ENCODE measurements at places on chromosomes 1 and 21. TPM values are rescaled to one million over a fixed set of nuclear protein-coding genes. Genes with fewer than 3 reads are reported as not detected.

GRCh38 chr1:204447736-204448135, 36.1 kb upstream of the PPP1R15B start:
- H3K27me3 ChIP-seq, result no peaks in the 10 kb centered on the region
- no peak overlapping the region for H3K27ac ChIP-seq
- no peak overlapping the region for H3K4me3 ChIP-seq
- no peaks in the 10 kb centered on the region for H3K4me1 ChIP-seq

- no peaks in the 10 kb centered on the region for H3K4me1 ChIP-seq
- H3K4me3 ChIP-seq, result no peak overlapping the region
- peak; percentile 29 for DNase-seq
Observed at GRCh38 chr1:147723691-147724323, 36.6 kb downstream of the GJA5 start.

DNA sequence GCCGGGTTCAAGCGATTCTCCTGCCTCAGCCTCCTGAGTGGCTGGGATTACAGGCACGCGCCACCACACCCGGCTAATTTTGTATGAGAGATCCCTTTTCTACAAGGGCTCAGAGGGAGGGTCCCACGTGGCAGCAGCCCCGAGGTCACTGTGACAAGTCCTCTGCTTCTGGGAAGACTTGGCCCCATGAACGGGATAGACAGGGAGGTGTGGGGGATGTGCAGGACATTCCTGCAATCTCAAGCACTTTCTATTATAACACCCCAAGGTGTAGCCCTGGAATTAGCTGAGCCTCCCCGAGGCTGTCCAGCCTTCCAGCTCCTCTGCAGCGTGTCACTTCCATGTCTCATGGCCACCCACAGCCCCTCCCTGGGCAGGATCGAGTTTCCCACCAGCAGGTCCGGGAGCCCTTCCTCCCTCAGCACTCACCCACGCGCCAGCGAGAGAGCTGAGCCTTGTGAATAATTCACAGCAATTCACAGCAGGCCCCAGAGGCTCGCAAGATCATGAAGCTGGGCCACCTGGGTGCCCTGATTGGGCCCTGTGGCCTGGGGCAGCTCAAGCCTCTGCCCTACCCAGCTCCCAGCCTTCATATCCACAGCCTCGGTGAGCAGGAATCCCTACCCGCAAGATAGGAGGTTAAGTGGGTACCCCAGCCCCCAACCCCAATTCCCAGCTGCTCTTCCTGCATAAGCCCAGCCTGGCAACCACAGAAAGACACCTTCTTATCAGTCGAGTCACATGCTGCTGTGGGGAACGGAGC, 22.8 kb upstream of the RNU1-4 start:
- H3K4me1 ChIP-seq, result no peaks in the 10 kb centered on the region
- H3K4me3 ChIP-seq, result no peak overlapping the region
- no peak for DNase-seq
- H3K36me3 ChIP-seq, result no peaks in the 10 kb centered on the region

The KCNK2 gene
- 3.0 TPM for total RNA-seq

GRCh38 chr1:85289848-85290335, 13.5 kb upstream of the BCL10 start:
- no peaks in the 10 kb centered on the region for H3K27me3 ChIP-seq
- no peak overlapping the region for H3K4me3 ChIP-seq
- H3K4me1 ChIP-seq, result no peaks in the 10 kb centered on the region
- no peak overlapping the region for H3K27ac ChIP-seq

The IGSF9 gene
- not detected for total RNA-seq

- no peaks in the 10 kb centered on the region for H3K36me3 ChIP-seq
- DNase-seq, result no peak
- no peaks in the 10 kb centered on the region for H3K27me3 ChIP-seq
- H3K27ac ChIP-seq, result no peak overlapping the region
- no peak overlapping the region for H3K4me3 ChIP-seq
- no peaks in the 10 kb centered on the region for H3K4me1 ChIP-seq
Observed at GRCh38 chr1:152141971-152142584, 16.9 kb downstream of the RPTN start.

DNA sequence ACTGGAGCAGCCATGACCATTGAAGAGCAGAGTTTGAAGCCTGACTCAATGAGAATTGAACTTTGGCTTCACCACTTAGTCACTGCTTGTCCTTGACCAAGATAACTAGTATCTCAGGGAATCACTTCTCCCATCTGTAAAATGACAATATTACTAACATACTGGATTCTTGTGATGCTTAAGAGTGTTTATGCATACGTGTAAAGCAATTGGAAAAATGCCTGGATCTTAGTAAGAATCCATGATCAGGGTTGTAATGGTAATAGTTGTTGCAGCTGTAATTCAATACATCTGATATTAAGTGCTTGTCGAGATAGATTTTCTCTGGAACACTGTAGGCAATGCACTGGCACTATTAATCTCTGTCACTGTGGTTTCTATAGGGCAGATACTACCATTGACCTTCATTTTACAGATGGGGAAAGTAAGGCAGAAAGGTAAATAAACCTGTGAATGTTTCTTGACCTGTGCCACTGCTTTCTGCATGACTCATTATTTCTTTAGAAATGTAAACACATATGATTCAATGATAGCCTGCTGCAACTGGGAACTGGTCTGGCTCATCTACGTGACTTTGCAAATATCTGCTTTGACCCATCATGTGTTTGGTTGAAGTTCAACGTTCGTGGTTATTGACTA, 662.5 kb downstream of the PLA2G4A start:
- no peak for DNase-seq
- no peaks in the 10 kb centered on the region for H3K36me3 ChIP-seq
- no peak overlapping the region for H3K4me3 ChIP-seq
- H3K4me1 ChIP-seq, result no peaks in the 10 kb centered on the region

The TNFRSF18 gene
- total RNA-seq, result not detected

GRCh38 chr1:10045480-10046355, 13.0 kb downstream of the UBE4B start:
- H3K4me3 ChIP-seq, result no peak overlapping the region
- H3K27me3 ChIP-seq, result no peaks in the 10 kb centered on the region
- H3K36me3 ChIP-seq, result no peaks in the 10 kb centered on the region
- H3K4me1 ChIP-seq, result no peaks in the 10 kb centered on the region
- DNase-seq, result peak; percentile 62

- no peak overlapping the region for H3K27ac ChIP-seq
- no peaks in the 10 kb centered on the region for H3K36me3 ChIP-seq
- H3K4me3 ChIP-seq, result no peak overlapping the region
- H3K4me1 ChIP-seq, result no peaks in the 10 kb centered on the region
Observed at GRCh38 chr1:247409869-247410544, 6.0 kb upstream of the NLRP3 start.

- H3K27ac ChIP-seq, result no peak overlapping the region
- H3K27me3 ChIP-seq, result no peaks in the 10 kb centered on the region
- H3K4me3 ChIP-seq, result no peak overlapping the region
- H3K36me3 ChIP-seq, result no peaks in the 10 kb centered on the region
- H3K4me1 ChIP-seq, result no peaks in the 10 kb centered on the region
Observed at GRCh38 chr1:109642626-109643025, 13.3 kb upstream of the GSTM4 start.

- no peaks in the 10 kb centered on the region for H3K27me3 ChIP-seq
- H3K36me3 ChIP-seq, result no peaks in the 10 kb centered on the region
- no peak overlapping the region for H3K27ac ChIP-seq
- no peaks in the 10 kb centered on the region for H3K4me1 ChIP-seq
- DNase-seq, result no peak
Observed at GRCh38 chr1:27941671-27942540, 7.1 kb downstream of the SMPDL3B start.

The ELF3 gene
- 67.7 TPM for total RNA-seq

DNA sequence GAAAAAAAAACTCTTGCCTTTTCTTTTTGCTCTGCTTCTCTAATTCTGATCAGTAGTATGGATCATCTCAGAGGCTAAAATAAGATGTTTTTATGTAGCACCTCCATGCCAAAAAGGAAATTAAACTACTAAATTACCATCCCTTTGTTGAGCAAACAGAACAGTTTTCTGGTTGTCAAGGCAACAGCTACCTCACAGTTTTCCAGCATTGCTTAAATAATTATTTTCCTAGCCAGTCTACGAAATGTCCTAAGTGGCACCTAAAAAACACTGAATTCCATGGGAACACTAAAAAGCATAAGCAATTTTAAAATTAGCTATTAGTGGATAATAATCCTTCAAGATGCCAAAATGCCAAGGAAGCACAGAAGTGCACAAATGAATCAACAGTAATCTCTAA, 61.7 kb downstream of the ARID4B start:
- DNase-seq, result no peak
- no peak overlapping the region for H3K27ac ChIP-seq
- H3K4me3 ChIP-seq, result no peak overlapping the region
- no peaks in the 10 kb centered on the region for H3K4me1 ChIP-seq

DNA sequence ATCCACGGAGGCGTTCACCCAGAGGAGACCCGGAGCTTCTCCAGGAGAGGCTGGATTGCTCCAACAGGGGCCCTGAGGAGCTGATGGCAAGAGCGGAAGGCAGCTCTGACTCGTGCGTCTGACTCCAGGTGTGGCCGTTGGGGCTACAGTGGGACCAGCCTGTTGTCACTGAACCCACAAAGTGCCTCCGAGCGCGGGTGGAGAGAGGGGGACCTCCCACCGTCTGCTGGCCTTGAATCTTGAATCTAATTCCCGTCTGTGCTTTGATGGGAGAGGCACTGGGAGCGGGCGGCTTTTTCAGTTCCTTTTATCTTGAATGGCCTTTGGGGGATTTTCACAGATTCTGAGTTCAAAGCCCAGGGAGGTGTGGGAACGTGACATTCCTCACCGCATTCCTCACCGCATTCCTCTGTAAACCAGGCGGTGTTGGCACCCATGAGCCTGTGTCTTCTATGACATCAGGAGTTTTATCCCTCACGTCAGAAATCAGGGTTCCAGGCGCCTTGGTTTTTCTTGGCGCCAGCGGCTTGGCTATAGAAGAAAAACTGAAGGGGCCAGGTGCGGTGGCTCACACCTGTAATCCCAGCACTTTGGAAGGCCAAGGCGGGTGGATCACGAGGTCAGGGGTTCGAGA, 39.2 kb upstream of the COL18A1 start:
- peak overlapping the region; percentile 97 for H3K27ac ChIP-seq
- H3K36me3 ChIP-seq, result no peaks in the 10 kb centered on the region
- H3K4me3 ChIP-seq, result no peak overlapping the region
- H3K4me1 ChIP-seq, result no peaks in the 10 kb centered on the region
- DNase-seq, result no peak

GRCh38 chr1:101365878-101366277, 129.1 kb downstream of the S1PR1 start:
- no peaks in the 10 kb centered on the region for H3K27me3 ChIP-seq
- no peak for DNase-seq
- no peaks in the 10 kb centered on the region for H3K4me1 ChIP-seq
- no peak overlapping the region for H3K27ac ChIP-seq

DNA sequence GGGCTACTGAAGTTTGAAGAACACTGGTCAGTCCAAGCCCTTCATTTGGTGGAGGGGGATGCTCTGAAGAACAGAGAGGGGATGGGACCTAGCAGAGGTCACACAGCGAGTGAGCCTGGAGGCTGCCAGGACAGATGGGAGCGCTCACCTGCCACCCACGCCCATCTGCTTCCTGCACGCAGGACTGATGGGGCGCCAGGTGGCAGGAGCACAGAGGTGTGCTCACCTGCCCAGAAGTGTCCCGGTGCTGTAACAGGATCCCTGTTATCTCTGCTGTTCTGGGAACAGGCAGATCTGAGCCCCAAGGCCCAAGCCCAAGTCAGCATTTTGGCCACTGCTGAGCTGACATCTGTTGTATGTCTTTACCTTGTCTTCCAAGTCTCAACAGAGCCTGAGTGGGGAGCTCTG, 40.5 kb downstream of the EPHB2 start:
- no peaks in the 10 kb centered on the region for H3K27me3 ChIP-seq
- H3K4me3 ChIP-seq, result no peak overlapping the region
- peak overlapping the region; percentile 17 for H3K27ac ChIP-seq
- DNase-seq, result no peak
- H3K36me3 ChIP-seq, result no peaks in the 10 kb centered on the region

DNA sequence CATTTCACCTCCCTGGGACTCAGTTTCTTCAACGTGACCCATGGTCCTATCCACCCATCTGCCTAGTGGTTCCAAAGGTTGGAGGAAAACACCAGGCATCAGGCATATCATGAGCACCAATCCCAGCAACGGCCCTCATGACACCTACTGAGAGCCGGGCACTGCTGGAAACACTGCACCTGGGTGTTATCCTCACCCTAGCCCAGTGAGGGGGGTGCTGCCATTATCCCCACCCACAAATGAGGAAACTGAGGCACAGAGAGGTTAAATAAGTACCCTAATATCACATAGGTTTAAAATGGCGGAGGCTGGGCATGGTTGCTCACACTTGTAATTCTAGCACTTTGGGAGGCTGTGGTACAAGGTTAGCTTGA, 206.9 kb downstream of the MATN1 start:
- H3K4me3 ChIP-seq, result no peak overlapping the region
- H3K27ac ChIP-seq, result no peak overlapping the region
- DNase-seq, result no peak

- H3K27me3 ChIP-seq, result no peaks in the 10 kb centered on the region
- no peak overlapping the region for H3K4me3 ChIP-seq
- DNase-seq, result no peak
Observed at GRCh38 chr21:41698071-41698470, 68.8 kb downstream of the RIPK4 start.

DNA sequence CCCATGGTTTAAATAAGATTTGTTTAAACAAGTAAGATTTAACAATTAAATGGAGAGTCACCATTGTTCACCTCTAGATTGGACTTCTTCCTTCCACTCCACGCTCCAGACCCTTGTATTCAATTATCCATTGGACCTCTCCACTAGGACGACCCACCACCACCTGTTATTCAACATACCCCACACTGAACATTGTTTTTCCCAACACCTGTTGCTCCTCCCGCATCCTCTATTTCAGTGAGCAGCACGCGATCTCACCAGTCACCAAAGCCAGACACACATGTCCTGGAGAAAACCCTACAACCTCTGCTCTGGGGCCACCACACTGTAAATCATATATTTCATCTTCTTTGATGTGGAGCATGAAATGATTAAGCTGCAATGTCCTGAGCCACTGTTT, 28.6 kb downstream of the ATP8B2 start:
- no peak overlapping the region for H3K4me3 ChIP-seq
- H3K27me3 ChIP-seq, result no peaks in the 10 kb centered on the region
- no peak overlapping the region for H3K27ac ChIP-seq
- H3K4me1 ChIP-seq, result peaks cover 5% of the 10 kb centered on the region

The FAM151A gene
- not detected for total RNA-seq

DNA sequence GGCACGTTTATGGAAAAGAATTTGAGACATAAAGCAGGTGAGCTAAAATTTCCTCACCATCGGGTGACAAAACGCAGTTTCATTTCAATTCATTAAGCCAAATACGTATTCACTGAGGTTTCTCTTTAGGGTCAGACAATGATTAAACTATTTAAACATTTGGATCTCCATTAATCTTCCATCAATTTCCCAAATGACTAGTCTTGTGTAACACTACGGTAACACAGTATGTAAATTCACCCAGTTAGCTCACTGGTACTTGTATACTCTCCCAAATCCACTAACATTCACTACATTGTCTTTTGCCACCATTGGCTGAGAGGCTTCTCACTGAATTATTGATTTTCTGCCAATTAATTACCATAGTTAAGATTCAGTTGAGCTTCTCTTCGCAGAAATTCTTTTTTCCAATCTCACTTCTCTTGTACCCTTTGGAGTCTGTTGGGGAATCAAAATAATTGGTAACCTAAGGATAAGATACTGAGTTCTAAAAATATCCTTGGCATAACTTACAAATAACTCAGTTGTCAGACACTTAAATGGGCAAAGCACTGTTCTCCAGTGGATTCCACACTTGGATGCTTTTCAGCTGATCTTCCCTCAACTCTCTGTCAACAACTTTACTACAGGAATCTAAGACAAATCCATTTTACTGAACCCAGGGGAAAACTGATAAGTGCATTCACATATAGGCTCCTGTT, 40.7 kb downstream of the SIPA1L2 start:
- no peaks in the 10 kb centered on the region for H3K4me1 ChIP-seq
- H3K36me3 ChIP-seq, result no peaks in the 10 kb centered on the region
- H3K4me3 ChIP-seq, result no peak overlapping the region
- no peaks in the 10 kb centered on the region for H3K27me3 ChIP-seq
- no peak overlapping the region for H3K27ac ChIP-seq
